ENCODE measurements at places on chromosomes 3 and 15. TPM values are rescaled to one million over a fixed set of nuclear protein-coding genes. Genes with fewer than 3 reads are reported as not detected.

- DNase-seq, result no peak
- H3K4me3 ChIP-seq, result no peak overlapping the region
- no peaks in the 10 kb centered on the region for H3K27me3 ChIP-seq
- no peaks in the 10 kb centered on the region for H3K36me3 ChIP-seq
- H3K4me1 ChIP-seq, result no peaks in the 10 kb centered on the region
- no peak overlapping the region for H3K27ac ChIP-seq
Measured at GRCh38 chr3:36416599-36416998, 36.3 kb downstream of the STAC start.

DNA sequence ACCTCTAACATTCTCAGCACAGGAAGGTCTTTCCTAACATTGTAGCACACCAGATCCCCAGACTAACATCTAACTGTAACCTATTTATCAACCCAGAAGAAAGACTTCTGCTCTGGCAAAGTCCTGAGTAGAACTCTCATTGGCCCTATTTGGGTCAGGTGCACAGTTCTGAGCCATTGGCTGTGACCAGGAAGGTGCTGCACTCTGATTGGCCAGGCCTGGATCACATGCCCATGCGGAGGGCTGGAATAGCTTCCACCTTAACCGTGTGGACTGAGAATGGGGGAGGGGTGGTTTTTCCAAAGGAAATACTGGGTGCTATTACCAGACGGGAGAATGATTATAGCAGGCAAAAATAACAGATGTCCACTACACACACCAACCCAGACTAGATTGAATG, 11.5 kb downstream of the FEZF2 start:
- no peaks in the 10 kb centered on the region for H3K4me1 ChIP-seq
- H3K4me3 ChIP-seq, result no peak overlapping the region
- peaks cover 35% of the 10 kb centered on the region for H3K27me3 ChIP-seq

- DNase-seq, result no peak
- H3K27me3 ChIP-seq, result no peaks in the 10 kb centered on the region
- H3K4me3 ChIP-seq, result no peak overlapping the region
- H3K27ac ChIP-seq, result no peak overlapping the region
- H3K36me3 ChIP-seq, result no peaks in the 10 kb centered on the region
Measured at GRCh38 chr3:13132731-13133410, 59.6 kb upstream of the IQSEC1 start.

GRCh38 chr3:106398891-106399600, 530.2 kb upstream of the CBLB start:
- no peaks in the 10 kb centered on the region for H3K36me3 ChIP-seq
- H3K27ac ChIP-seq, result no peak overlapping the region
- H3K4me3 ChIP-seq, result no peak overlapping the region
- H3K27me3 ChIP-seq, result no peaks in the 10 kb centered on the region
- DNase-seq, result no peak
- H3K4me1 ChIP-seq, result peaks cover 5% of the 10 kb centered on the region

Gene KCNH8
- total RNA-seq, result 0.04 TPM

DNA sequence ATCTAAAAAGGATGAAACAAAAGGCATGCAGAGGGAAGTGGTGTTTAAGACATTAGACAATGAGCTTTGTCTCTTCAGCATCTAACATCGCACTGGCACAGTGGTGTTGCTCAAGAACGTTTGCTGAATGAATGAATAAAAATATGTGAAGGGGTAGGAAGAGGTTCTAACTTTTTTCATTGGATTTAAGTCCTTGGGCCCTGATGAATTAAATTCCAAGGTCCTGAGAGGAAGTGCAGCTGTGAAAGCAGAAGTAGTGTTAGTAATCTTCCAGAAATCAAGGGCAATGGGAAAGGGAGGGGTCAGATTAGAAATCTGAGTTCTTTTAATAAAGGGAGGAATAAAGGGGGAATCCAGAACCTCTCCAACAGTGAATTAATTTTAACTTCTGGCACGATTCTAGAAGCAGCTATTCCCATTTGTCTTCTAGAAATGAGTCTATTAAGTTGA, 29.6 kb downstream of the TLNRD1 start:
- no peak for DNase-seq
- no peaks in the 10 kb centered on the region for H3K27me3 ChIP-seq
- peaks cover 15% of the 10 kb centered on the region for H3K4me1 ChIP-seq
- no peak overlapping the region for H3K27ac ChIP-seq
- H3K36me3 ChIP-seq, result peaks cover 5% of the 10 kb centered on the region

Gene HYAL1
- total RNA-seq, result 0.35 TPM

DNA sequence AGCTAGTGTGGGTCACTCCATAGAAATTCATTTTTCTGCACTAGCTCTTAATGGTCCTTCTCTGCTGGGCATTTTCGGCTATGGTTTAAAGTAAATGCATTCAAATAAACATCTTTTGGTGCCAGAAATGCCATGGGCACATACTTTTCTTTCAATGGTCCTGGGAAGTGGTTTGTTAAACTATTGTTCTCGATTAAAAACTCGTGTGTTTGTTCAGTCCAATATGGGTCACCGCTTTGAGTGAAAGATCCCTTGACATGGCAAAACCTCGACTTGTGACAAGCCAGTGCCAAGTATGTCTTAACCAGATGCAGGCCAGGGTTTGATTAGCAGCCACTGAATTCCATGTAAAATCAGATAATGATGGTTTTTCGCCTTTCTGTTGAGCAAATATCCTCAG, 331.9 kb upstream of the WNT5A start:
- no peak overlapping the region for H3K27ac ChIP-seq
- no peak for DNase-seq

- DNase-seq, result peak; percentile 14
- no peaks in the 10 kb centered on the region for H3K4me1 ChIP-seq
- no peaks in the 10 kb centered on the region for H3K36me3 ChIP-seq
- no peak overlapping the region for H3K27ac ChIP-seq
- H3K4me3 ChIP-seq, result no peak overlapping the region
Measured at GRCh38 chr3:152574461-152575079, 260.4 kb upstream of the P2RY1 start.

DNA sequence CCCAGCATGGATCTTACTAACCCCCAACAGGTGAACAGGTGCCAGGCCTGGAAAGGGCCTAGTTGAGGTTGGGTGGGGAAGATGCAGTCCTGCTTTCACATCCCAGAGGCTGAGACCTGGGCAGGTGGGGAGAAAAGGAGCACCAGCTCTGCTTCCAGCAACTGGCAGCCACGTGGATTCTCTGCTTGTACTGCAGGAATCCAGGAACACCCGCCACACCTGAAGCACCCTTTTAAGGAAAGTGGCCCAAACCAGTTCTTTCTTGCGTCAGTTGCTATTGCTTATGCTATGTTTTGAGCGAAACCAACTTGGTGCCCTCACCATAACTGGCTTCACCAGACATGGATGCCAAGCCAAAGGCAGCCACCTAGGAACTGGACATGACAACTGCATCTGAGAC, 28.1 kb upstream of the NEO1 start:
- DNase-seq, result no peak
- no peak overlapping the region for H3K4me3 ChIP-seq
- H3K4me1 ChIP-seq, result no peaks in the 10 kb centered on the region

Gene ZBTB38
- total RNA-seq, result 14.7 TPM

DNA sequence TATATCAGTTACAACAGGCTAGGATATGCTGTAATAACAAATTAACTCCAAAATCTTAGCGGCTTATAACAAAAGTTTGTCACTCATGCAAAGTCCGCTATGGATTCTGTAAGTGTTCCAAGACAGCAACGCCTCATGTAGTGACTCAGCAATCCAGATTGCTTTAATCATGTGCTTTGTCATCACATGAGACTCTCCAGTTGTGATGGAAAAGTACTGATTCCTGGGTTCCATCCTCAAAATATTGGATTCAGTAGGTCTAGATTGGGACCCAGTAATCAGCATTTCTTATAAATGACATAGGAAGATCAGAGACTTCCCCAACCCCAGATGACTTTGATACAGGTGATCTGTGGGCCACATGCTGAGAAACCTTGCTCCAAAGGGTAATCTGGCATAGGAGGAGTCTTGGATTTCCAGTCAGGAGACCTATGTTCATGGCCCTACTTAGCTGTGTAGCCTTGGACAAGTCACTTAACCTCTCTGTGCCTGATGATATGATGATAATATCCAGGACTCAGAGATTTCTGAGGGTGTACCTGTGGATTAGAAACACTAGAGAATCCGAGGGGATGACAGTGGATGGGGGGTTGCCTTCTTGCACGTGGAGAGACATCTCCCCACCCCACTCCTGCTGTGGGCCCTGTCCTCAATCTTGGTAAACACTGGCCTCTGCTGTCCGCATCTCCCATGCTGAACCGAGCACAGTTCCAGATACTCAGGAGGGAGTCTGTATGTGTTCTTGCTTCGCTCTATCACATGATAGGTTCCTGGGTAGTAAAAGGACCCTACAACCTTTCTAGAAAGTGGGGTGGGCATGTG, 65.5 kb downstream of the CORO2B start:
- no peaks in the 10 kb centered on the region for H3K27me3 ChIP-seq
- H3K27ac ChIP-seq, result no peak overlapping the region
- no peak overlapping the region for H3K4me3 ChIP-seq
- no peaks in the 10 kb centered on the region for H3K36me3 ChIP-seq

Gene PLD1
- total RNA-seq, result 0.52 TPM

DNA sequence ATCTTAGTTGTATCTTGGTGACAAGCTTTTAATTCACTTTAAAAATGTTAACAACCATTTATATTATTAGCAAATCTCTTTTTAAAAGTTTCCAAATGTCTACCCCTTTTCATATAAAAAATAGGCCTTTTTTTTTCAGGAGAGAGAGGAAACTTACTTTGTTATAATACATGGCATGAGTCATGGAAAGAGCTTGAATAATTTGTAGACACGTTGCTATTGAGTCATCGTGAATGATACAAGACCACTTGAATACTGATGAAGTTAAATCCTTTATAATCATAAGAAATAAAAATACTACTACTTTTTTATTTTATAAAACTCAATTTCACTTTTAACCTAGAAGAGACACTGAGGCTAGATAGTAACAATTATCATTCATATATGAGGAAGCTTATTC, 70.3 kb upstream of the BBX start:
- H3K27me3 ChIP-seq, result no peaks in the 10 kb centered on the region
- no peak for DNase-seq
- H3K27ac ChIP-seq, result no peak overlapping the region

DNA sequence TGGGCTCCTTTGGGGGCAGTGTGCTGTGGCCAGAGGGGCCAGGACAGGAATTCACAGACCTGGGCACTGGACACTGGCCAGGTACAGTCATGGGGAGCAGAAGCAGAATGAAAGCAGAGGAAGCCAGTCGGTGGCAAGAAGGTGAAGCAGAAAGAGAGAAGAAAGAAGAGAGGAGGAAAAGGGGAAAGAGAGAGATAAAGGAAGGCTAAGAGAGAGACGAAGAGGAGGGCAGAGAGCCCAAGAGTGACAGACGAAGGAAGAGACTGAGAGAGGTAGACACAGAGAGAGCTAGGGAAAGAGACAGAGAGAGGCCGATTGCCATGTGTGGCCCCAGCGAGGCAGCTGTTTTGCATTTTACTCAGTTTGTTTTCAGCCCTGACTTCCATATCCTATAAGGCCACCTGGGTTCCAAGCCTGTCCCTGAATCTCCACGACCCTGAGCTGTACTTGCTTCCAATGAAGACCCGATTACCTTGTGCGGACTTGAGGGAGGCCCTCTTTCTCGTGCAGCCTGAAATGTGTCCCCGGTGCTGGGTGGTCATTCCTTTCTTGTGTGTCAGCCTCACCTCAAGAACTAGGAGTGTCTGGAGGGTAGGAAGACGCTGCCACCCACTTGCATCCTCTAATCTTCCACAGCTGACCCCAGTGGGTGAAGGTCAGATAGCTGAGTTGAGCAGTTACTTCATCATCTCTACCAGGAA, 73.9 kb downstream of the LSM3 start:
- H3K27me3 ChIP-seq, result no peaks in the 10 kb centered on the region
- no peak for DNase-seq
- H3K36me3 ChIP-seq, result no peaks in the 10 kb centered on the region
- no peaks in the 10 kb centered on the region for H3K4me1 ChIP-seq

DNA sequence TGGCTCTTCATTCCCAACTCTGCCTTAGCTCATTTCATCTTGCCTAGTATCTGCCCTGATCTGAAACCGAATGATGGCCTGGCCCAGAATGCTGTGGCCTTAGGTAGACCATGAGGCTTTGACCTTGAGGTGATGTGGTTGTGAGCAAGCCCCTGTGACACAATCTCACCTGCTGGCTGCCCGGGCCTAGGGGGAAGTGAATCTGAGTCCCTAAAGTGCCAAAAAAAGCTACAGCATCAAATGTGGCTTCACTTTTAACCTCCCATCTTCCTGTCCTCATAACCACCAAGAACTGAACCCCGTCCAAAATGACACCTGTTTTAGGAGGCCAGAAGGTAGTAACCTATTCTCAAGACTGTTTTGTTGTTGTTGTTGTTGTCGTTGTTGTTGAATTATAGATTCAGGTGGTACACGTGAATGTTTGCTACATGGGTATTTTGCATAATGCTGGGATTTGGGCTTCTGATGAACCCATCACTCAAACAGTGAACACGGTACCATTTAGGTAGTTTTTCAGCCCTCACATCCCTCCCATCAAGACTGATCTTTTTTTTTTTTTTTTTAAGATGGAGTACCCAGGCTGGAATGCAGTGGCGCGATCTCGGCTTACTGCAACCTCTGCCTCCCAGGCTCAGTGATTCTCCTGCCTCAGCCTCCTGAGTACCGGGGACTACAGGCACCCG, 54.6 kb downstream of the MCCC1 start:
- no peak for DNase-seq
- H3K27me3 ChIP-seq, result no peaks in the 10 kb centered on the region
- peaks cover 25% of the 10 kb centered on the region for H3K36me3 ChIP-seq
- peaks cover 5% of the 10 kb centered on the region for H3K4me1 ChIP-seq

GRCh38 chr15:75203908-75204263, 2.2 kb downstream of the C15orf39 start:
- peak overlapping the region; percentile 80 for H3K27ac ChIP-seq
- peaks cover 48% of the 10 kb centered on the region for H3K4me1 ChIP-seq

DNA sequence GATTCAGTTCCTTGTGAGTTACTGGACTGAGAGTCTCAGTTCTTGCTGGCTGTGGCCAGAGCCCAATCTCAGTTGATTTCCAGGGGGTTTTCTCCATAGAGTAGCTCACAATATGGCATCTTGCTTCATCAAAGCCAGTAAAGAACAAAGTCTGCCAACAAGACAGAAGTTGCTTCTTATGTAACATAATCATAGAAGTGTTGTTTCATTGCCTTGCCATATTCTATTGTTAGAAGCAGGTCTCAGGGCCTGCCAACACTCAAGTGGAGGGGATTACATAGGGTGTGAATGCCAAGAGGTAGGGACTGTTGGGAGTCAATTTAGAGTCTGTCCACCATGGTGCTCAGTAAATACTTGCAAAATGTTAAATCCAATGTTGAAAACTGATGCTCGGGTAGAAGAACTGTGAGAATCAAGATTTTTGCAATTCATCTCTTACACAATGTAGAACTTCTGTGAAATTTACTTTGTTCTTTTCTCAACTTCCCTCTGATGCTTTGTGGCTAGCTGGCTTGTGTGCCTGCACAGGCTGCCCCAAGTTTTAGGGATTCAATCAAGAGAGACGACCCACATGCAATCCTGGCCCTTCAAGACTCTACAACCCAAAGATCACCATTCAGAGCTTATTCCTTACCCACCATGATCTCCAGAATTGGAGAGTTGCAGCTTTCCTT, 13.3 kb upstream of the PXYLP1 start:
- no peaks in the 10 kb centered on the region for H3K27me3 ChIP-seq
- no peak overlapping the region for H3K4me3 ChIP-seq
- H3K27ac ChIP-seq, result no peak overlapping the region
- H3K36me3 ChIP-seq, result no peaks in the 10 kb centered on the region

Gene CILP
- total RNA-seq, result not detected

GRCh38 chr3:14531856-14532395, 8.2 kb downstream of the GRIP2 start:
- H3K27ac ChIP-seq, result no peak overlapping the region
- no peak overlapping the region for H3K4me3 ChIP-seq
- H3K36me3 ChIP-seq, result no peaks in the 10 kb centered on the region
- DNase-seq, result no peak
- H3K4me1 ChIP-seq, result no peaks in the 10 kb centered on the region
- peaks cover 4% of the 10 kb centered on the region for H3K27me3 ChIP-seq

Gene LPCAT4
- total RNA-seq, result 49.9 TPM

Gene CPLX3
- total RNA-seq, result 0.19 TPM
